Fibroblast of skin of abdomen (primary cell): ENCODE measurements at places on chromosomes 13 and 19.

DNA sequence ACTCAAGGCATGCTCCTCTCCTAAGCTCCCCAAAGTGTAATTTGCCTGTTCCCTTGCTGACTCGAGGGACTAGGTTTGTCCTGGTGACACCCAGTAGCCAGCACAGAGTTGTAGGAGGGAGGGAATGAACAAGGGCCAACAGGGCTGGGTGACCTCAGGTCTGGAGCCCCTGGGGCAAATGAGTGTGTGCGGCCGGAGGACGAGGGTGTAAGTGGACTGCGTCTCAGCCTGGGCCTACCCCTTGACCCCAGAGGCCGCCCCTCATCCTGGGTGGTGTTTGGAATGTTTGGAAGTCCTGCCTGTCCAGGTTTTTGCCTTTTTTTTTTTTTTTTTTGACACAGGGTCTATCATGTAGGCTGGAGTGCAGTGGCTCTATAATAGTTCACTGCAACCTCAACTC lies 1.3 kb upstream of the ZNF653 start:
- DNase-seq = no peak

DNA sequence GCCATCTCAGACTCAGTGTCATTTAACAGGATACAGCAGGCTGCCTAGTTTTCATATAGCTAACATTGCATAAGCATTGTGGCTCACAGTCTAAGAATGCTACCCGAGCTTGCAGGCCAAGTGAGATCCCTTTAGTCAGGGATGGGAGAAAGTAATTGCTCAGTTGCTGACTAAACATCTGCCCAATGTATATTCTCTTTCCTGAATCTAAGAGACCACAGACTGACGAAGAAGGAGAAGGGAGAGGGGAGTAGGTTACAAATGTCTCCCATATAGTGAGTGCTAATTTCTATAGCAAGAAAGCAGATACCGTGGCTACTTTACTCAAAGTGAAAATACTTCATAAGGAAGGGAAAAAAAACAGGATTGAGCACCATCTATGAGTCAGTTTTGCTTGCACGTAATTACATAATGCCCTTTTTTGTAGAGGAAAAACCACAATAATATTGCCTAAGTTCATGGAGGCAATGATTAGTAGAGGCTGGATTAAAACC lies 453.9 kb downstream of the COG6 start:
- DNase-seq = peak; percentile 97

DNA sequence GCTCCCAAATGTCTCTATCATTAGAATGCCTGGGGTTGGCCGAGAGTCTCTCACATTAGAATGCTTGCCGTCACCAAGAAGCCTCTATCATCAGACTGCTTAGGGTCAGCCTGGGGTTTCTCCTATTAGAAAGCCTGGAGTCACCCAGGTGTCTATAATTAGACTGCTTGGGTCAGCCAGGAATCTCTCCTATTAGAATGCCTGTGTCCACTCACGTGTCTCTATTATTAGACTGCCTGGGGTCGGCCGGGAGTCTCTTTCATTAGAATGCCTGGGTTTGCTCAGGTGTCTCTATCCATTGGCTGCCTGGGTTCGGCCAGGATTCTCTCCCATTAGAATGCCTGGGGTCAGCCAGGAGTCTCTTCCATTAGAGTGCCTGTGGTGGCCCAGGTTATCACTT lies 1453.1 kb downstream of the UQCRFS1 start:
- DNase-seq = no peak

GRCh38 chr19:7533925-7534480 lies 1.5 kb upstream of the PNPLA6 start:
- DNase-seq = peak; percentile 86

GRCh38 chr13:29538652-29539040 lies 56.8 kb downstream of the SLC7A1 start:
- no peak for DNase-seq

GRCh38 chr13:74114641-74115040 lies 19.6 kb downstream of the KLF12 start:
- no peak for DNase-seq

DNA sequence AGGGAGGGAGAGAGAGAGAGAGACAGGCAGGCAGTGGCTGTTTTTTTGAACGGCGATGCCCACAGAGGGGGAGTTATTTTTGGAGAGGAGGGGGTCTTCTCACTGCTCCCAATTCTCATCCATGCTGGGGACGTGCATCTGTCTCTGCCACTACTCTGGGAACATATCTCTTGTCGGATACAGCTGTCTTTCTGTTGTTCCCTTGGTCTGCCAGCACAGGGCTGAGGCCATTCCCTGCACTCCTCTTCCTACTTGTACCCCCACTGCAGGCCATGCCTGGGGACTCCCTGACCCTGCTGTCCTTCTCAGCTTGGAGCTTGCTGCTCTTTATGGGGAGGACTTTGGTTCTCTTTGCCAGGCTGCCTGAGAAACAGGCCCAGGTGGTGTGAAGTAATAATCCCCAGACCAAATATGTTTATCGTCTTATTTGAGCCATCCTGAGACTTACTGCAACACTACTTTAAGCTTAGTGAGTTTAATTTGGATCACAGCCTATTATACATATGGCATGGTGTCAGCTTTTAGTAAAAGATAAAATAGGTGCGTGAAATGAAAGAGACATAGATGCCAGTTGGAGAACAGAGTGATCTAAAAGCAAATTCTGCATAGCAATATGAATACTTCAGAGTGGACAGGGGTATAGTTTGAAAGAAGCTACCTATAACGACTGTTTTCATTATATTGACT lies 19.1 kb downstream of the LRCH1 start:
- DNase-seq = no peak

- DNase-seq = no peak
Measured at GRCh38 chr19:54630782-54631181, 498 bp downstream of the LILRB1 start.

DNA sequence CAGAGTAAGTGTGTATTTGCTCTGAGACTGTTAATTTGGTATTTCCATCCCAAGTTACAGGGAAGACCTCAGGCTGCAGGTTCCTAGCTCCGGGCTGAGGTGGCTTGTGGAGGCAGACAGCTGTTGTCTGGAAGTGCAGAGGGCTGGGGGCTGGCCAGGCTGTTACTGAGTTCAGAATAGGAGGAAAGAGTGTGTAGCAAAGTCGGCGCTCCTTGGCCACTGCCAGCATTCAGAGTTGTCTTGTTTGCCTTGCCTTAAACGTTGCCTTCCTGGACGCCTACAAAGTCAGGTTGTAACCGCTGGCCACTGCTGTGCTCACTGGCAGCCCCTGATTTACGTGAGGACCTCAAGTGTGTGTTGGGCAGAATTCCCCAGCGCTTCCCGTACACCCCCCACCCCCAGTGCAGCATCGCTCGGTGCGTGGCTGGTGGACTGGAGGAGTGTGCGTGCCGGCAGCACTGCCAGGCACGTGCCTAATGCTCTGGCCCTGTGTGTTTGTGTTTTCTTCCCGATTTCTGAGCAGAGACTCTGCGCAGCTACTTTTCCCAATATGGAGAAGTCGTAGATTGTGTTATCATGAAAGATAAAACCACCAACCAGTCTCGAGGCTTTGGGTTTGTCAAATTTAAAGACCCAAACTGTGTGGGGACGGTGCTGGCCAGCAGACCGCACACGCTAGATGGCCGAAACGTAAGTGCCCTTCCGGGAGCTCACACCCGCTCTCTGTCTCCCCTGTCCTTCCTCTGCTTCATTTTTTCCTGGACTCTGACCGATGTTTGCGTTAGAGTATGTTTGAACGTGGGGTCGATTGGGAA lies 10.5 kb downstream of the DAZAP1 start:
- no peak for DNase-seq

- DNase-seq = peak; percentile 20
Measured at GRCh38 chr13:36098080-36098479, 33.1 kb downstream of the DCLK1 start.

- no peak for DNase-seq
Measured at GRCh38 chr19:18964121-18964520, 23.1 kb upstream of the HOMER3 start.

GRCh38 chr19:14401468-14402195 lies 17.5 kb downstream of the DDX39A start:
- no peak for DNase-seq

DNA sequence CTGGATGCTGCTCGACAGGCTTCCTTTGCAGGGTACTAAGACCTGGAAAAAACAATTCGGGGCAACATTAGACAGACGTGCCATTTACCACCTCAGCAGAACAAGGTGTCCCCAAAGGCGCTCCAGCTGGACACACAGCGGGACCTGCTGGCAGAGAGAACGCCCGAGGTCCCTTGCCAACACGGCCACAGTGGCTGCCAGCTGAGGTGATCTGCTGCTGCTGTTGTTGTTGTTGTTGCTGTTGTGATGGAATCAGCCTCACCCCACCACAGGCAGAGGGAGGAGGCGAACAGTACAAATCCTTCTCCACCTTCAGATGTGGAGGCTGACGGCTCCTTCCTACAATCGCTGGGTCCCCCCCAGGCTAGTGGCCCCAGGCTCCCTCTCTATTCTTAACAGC lies 25.2 kb downstream of the ANKRD27 start:
- no peak for DNase-seq

GRCh38 chr13:20192158-20192835 lies 441 bp downstream of the GJB2 start:
- no peak for DNase-seq

- no peak for DNase-seq
Measured at GRCh38 chr19:823565-824121, 1.9 kb upstream of the PLPPR3 start.

- DNase-seq = peak; percentile 52
Measured at GRCh38 chr13:44273991-44274770, 99.4 kb upstream of the SERP2 start.

DNA sequence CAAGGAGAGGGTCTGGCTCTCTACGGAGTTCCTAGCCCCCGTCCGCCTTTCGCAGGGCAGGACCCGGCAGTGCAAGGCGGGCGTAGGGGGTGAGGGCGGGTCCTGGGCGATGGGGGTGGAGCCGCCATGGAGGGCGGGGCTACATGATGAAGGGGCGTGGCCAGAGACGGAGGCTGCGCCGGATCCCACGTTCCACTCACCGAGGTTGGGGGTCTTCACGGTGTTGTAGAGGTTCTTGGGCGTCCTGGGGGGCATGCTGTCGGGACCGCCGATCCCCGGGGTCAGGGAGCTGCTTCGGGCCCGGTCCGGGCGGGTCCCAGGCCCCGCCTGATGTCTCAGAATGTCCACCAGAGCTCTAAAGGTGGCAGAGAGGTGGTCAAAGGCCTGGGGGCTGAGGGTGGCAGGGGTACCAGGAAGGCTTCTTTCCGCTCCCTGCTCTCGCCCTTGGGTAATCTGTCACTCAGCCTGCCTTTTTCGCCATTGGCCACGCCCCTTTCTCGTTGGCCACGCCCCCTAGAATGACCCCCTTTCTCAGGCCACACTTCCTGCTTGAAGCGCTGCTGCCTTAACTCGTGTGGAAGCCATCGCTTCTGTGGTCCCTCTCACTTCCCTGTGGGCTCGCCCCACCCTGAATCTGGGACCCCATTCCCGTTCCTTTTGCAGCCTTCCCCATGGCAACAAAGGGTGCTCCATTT lies 2.5 kb downstream of the SHISA7 start:
- no peak for DNase-seq

DNA sequence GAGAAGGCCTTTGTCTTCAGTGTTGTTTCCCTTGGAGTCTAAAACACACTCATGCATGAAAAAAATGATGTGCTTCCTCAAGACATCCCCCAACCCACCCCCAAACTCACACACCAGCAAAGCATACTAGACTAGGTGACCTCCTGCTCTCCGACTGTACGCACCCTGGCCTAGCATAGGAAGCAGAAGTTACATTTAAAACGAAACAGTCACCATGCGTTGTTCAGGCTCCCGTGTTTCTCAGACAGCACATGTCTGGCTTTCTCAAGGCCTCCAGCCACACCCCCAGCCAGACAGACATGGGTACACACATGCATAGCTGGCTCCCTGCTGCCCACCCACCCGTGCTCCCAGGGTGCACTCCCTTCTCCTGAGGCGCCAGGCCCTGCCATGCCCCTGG lies 28.7 kb upstream of the C1QTNF9 start:
- DNase-seq = no peak

DNA sequence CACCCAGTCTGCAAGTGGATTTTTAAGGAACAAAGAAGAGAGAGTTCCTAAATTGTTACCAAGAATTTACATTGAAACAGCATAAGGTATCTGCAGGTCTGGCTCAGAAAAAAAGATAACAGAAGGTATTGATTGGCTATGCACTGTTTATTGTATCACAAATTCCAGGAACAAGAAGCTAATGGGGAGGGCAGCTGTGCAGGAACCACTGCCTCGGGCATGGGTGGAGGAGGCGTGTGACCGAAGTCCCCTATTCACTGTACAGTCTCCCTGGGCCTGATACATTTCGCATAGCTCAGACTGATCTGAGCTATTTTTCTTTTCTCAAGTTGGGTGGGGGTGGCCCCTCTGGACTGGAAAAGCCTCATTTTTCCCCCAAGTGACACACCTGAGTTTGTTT lies 11.7 kb downstream of the NECTIN2 start:
- no peak for DNase-seq

DNA sequence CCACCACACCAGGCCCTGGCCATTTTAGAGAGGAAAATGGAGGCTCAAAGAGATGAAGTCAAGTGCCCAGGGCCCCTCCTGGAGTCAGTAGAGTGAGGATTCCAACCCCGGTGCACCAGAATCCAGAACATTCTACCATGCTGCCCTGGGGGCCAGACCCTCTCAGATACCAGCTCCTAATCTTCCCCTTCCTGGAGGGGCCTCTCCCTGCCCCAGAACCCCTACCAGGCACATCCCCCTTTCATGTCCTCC lies 11.1 kb downstream of the CAPN12 start:
- no peak for DNase-seq

GRCh38 chr19:40529093-40529954 lies 47.3 kb upstream of the SHKBP1 start:
- DNase-seq = peak; percentile 71

- DNase-seq = peak; percentile 16
Measured at GRCh38 chr13:34372581-34372980, 554.6 kb downstream of the RFC3 start.

GRCh38 chr13:42173789-42174343 lies 98.1 kb upstream of the AKAP11 start:
- DNase-seq = no peak

DNA sequence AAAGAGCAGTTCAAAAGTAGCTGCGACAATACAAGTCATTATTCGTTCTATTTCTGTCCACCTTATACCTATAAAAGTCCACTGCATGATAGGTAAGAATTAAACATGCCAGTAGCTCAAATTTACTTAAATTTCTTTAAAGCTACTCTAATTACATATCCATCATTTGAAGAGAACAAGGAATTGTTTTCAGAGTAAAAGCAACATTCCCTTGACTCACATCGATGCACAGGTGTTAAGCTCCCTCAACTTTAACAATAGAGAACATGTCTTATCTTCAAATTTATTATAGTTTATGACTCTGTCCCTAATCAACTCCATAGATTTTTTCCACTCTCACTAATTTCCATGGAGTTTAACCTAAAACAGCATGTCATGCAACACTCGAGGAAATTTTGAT lies 157.5 kb upstream of the ATXN8OS start:
- no peak for DNase-seq

- no peak for DNase-seq
Measured at GRCh38 chr13:98539666-98540065, 37.2 kb downstream of the STK24 start.

DNA sequence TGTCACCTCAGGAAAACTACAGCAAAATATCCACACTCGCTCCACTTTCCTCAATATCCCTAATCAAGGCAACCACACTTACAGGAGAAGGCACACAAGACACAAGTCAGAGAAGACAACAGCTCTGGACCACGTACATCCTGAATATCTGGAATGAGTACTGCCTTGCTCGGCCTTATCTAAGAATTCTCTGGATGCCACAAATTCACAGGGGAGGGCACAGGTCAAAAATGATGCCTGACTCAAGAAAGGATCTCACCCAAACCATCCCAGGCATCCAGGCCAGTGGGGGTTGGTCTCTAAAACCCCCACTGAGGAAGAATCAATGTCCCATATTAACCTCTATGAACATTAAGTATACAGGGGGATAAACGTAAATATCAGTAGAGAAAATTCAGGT lies 29.9 kb downstream of the ATP7B start:
- no peak for DNase-seq
